ENCODE measurements at places on chromosomes 7 and 10. TPM values are rescaled to one million over a fixed set of nuclear protein-coding genes. Genes with fewer than 3 reads are reported as not detected.

Gene NPM3
- total RNA-seq: 35.6 TPM

- DNase-seq: no peak
These were observed 77.0 kb downstream of the ZNF277 start for GRCh38 chr7:112283382-112283910.

Gene CXCL12
- 169 TPM for total RNA-seq

- no peak for DNase-seq
These were observed 327.1 kb downstream of the PRPF18 start for GRCh38 chr10:13913897-13914296.

DNA sequence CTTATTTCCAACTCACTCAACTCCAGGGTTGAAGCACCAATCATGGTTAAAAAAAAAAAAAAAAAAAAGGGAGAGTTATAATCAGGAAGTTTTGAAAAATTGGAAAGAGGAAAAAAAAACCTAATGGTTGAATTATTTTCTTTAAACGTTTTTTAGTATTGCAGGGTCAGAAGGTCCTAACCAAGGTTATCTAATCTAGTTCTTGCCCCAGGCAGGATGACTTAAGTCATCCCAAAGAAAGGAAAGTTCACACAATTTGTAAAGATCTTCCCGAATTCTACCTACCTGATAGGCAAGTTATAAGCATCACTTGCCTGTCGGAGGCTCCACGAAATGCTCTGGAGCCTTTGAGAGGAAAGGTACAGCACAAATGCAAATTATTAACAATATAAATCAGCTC is 208.1 kb upstream of the PLXNA4 start:
- no peak for DNase-seq

Gene INMT
- 1.5 TPM for total RNA-seq

GRCh38 chr7:1074593-1075431 is 13.1 kb upstream of the GPER1 start:
- DNase-seq: no peak

DNA sequence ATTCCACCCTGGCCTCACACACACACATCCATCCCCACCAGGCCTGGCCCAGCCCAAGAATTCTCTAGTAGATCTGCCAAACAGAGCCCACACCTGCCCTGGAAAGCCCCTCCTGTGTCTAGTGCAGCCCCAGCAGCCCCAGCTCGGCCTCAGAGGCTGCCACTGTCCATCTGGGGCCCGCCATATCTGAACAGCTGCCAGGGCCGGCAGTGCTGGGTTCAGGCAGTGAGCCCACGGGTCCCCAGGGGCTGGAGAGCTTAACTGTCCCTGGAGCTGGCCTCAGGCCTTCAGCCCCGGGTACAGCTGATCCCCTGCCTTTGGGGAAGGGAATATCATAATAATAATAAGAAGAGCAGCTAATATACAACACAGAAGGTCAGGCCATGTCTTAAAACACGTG is 574 bp downstream of the MYL10 start:
- no peak for DNase-seq
